ENCODE measurements at places on chromosomes 6 and 20.

DNA sequence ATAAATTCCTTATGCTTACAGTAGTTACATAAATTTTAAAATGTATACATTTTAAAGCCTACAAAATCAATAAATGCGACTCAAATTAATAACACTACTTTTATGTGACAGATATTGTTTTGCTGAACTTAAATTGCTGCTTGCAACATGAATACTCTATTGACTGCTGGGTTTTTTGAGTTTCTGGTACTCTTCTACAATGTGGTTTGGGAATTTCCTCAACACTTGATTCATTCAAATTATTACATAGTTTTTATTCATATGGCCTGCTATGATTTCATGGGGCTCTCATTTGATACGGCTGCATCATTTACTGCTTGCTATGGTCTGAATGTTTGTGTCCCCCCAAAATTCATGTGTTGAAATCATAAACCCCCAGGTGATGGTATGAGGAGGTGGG is 2.3 kb upstream of the TXLNB start:
- no peak for DNase-seq

- no peak for DNase-seq
These were observed 194.7 kb upstream of the PMEPA1 start for GRCh38 chr20:57904314-57905105.

DNA sequence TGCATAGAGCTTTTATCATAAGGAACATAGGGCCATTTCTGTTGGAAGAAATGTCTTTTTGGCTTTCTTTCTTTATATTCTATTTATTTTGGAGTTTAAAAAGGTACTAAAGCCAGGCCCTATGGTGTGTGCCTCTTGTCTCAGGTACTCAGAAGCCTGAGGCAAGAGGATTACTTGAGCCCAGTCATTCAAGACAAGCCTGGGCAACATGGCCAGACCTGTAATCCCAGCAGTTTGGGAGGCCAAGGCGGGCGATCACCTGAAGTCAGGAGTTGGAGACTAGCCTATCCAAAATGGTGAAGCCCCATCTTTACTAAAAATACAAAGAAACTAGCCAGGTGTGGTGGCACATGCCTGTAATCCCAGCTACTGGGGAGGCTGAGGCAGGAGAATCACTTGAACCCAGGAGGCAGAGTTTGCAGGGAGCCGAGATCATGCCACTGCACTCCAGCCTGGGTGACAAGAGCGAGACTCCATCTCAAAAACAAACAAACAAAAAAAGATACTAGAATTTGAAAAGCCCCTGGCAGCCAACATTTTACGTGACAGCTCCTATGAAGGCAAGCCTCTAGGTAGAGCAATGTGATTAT is 80.0 kb downstream of the CBFA2T2 start:
- no peak for DNase-seq

DNA sequence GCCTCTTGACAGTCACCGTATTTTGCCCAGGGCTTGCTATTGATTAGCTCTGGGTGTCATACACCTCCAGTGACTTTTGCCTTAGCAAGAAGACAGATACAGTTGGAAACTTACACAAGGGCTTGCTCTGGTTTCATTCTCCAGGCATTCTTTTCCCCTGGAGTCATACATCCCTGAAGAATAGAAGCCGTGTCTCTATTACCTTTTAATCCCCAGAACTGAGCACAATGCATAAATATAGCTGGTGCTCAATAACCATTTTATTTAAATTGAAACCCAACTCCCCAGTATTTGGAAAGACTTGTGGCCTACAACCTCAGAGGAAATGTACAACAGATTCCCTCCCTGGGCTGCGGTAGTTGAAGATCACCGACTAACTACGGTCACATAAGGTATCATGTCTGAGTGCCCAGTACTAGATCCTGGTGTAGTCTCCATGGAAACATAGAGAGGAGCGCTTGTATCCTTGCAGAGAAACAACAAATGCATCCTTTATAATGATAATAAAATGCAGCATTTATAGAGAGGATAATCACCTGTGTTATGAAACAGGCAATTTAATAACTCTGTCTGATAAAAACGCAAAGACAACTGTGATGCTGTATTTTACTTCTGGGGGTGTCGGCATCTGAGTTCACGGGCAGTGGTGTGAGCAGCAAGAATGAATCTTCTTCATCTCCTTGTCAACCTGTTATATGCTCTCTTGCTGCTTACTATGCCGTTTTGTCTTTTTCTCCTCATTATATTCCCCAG is 401.2 kb upstream of the AGPAT4 start:
- DNase-seq, result no peak

- no peak for DNase-seq
These were observed 985 bp upstream of the VNN2 start for GRCh38 chr6:132758689-132759088.

- DNase-seq, result no peak
These were observed 3.1 kb downstream of the COL12A1 start for GRCh38 chr6:75202676-75203131.
